ENCODE measurements at places on chromosomes 16 and 17.

- no peak for DNase-seq
These were observed 11.2 kb upstream of the KIFC3 start for GRCh38 chr16:57813466-57813865.

- no peak for DNase-seq
These were observed 7.8 kb upstream of the CD79B start for GRCh38 chr17:63939884-63940283.

GRCh38 chr16:4097826-4098240 is 18.4 kb downstream of the ADCY9 start:
- no peak for DNase-seq

- DNase-seq, result no peak
These were observed 439.6 kb downstream of the CDH8 start for GRCh38 chr16:61596655-61597054.

- DNase-seq, result no peak
These were observed 48.2 kb downstream of the METRNL start for GRCh38 chr17:83127431-83128160.

DNA sequence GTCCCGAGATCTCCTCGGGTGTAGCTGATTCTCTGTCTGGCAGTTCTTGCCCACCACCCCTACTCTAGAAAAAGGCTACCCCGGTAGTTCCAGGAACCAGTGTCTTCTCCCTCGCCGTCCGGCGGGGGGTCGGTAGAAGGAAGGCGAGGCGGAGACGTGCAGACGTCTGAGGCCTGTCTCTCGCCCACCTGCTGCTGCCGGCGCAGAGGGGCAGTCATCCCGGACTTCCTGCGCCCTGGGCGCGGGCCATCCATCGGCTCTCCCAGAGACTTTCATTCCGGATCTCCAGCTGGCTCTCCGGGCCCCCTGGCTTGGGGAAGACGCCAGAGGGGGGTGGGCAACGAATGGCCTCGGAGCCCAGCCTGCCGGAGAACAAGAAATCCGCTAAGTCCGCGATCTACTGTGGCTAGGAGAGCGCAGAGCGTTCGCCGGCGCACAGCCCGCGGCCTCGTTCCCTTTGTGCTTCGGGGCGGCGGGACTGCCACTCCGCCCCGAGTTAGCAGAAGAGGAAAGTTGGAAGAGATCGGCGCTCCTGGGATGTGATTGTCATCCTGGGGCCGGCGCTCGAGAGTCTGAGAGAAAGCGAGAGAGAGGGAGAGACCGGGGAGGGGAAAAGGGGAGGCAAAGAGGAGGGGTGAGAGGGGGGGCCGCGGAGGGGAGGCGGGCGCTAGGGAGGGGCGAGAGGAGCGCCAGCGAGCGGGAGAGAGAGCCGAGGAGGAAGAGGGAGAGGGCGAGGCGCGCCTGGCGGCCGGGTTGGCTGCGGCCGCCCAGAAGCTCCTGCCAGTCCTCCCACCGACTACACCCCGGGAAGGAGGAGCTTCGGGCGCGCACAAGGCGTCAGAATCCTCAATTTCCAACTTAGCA is at the start of gene IRX5:
IRX5 (plus strand) TSS at position 861 of the 864 bp plus-strand sequence. CDS start 334 bp downstream, outside the sequence.
- peak; percentile 34 for DNase-seq
